Hypothalamus (tissue), 51 donors: ENCODE measurements at places on chromosomes 7 and 10.

DNA sequence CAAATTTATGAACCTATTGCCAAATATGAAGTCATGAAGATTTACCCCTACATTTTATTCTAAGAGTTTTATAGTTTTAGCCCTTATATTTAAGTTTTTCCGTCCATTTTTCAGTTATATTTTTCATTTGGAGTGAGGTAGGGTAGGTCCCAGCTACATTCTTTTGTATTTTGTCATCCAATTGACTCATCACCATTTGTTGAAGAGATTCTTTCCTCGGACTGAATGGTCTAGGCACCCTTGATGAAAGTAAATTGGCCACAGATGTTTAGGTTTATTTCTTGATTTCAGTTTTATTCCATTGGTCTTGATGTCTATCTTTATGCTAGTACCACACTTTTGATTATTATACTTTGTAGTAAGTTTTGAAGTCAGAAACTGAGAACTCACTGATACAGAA is 22.7 kb downstream of the CYP2C19 start:
- no peak for DNase-seq

GRCh38 chr7:134829380-134829986 is 50.0 kb downstream of the CALD1 start:
- no peak for DNase-seq

DNA sequence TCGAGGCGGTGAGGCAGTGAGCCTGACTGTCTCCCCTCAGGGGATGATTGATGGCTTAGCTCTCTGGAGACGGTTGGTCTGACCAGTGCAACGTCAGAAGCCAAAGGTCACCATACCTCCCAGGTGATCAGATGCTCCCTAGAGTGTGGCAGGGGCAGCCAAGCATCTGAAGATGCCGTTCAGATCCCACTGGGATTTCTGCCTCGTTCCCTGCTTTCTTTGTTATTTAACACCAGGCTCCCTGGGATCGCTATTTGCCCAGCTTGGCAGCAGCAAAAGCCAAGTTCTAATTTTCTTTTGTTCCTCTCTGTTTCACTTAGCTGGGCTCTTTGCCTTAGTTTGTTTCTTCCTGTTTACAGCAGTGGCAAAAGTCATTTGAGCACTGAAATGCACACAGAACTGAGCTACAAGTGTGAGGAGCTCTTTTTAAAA is 53.5 kb upstream of the SVIL start:
- DNase-seq: no peak

DNA sequence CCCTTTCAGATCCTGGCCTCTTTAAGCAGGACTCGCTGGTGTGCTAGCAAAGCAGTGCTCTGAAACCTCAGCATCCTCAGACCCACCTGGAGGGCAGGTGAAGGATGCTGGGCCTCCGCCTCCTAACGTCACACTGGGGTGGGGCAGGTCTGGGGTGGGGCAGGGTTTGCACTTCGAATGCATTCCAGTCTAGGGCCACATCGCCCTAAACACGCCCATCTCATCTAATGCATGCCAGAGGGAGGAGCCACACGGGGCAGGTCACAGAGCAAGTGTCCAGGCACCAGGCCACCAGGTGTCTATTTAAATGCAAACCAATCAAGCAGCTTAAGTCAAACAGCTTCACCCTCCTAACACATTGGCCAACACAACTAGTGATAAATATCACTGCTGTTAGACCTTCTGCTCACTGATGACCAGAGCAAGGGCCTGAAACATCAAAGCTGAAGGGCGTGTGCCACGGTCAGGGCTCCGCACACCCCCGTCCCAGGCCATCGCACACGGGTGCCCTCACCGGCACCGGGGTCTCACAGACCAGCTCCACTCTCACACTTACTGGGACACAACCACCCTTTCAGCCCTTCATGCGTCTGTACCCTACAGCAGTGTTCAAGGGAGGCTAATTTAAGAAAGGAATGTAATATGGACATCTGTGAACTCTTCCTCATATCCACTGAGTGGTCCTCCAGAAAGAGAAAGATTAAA is 47.1 kb downstream of the DIP2C start:
- no peak for DNase-seq

DNA sequence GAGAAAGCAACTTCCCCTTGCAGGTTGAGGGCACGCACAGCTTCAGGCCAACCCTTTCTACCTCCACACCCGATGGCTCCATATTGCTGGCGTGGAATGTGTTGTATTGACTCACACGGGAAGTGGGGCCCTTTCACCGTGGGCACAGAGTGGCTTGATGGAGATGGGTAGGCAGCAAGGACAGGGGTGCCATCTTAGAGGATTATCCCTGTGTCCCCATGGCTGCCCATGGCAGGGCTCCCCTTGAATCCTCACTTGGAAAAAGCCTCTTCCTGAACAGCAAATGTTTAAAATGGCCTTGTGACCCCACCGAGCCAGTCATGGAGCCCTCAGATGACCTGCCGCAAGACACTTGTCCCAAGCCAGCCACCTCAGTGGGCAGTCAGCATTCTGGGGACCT is 31.2 kb downstream of the CXCL12 start:
- DNase-seq: no peak

GRCh38 chr10:17073725-17074540 is 55.7 kb downstream of the CUBN start:
- no peak for DNase-seq

GRCh38 chr10:123778719-123779517 is 112.7 kb downstream of the CPXM2 start:
- no peak for DNase-seq

- DNase-seq: no peak
These were observed 23.9 kb downstream of the CACNB2 start for GRCh38 chr10:18164093-18164492.

GRCh38 chr7:112987171-112987570 is 99.5 kb downstream of the GPR85 start:
- no peak for DNase-seq

- no peak for DNase-seq
These were observed 105.3 kb downstream of the PPP1R3A start for GRCh38 chr7:113813471-113813870.

DNA sequence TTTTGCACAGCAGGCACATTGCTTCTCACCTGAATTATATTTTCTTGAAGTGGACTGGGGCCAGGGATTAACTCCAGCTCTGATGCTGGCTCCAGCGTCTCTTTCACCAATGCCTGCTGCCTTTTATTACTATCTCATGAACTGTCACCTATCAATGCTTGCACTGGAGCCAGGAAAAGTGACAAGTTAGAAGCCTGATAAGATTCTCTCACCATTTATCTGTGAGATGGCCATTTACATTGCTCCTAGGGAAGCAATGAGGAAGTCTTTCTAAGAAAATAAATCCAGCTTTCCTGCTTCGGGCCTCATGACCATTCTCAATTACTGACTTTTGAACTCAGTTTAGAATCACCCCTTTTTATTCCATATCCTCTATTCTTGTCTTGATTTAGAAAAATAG is 48.5 kb upstream of the LRRTM3 start:
- DNase-seq: no peak

- no peak for DNase-seq
These were observed 121.5 kb downstream of the POLR1F start for GRCh38 chr7:19587291-19587690.

- no peak for DNase-seq
These were observed at the start of gene FAM180A for GRCh38 chr7:135748770-135749169. TSS of gene FAM180A (minus strand) at chr7:135748813. CDS start at chr7:135748580, 233 bp downstream.

GRCh38 chr7:103148131-103148993 is 537 bp downstream of the NAPEPLD start:
- no peak for DNase-seq

DNA sequence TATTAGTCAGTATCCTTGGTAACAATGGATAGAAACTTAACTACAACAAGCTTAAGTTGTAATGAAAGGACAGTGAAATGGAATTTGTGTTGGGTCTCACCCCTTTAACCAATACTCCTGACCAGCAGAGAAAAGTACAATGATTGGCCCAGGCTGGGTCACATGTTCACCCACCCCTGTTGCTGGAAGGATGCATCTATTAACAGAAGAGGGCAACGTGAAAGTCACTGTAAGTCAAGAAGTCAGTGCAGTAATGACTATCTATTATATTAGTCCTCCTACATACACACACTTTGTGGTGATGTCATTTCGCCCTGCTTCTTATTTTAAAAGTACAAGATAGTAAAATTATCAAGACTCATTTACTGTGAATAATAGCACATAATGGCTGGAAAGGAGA is 16.2 kb downstream of the PNLIPRP2 start:
- DNase-seq: no peak

- no peak for DNase-seq
These were observed 437.7 kb downstream of the DNAJB6 start for GRCh38 chr7:157774495-157774894.

DNA sequence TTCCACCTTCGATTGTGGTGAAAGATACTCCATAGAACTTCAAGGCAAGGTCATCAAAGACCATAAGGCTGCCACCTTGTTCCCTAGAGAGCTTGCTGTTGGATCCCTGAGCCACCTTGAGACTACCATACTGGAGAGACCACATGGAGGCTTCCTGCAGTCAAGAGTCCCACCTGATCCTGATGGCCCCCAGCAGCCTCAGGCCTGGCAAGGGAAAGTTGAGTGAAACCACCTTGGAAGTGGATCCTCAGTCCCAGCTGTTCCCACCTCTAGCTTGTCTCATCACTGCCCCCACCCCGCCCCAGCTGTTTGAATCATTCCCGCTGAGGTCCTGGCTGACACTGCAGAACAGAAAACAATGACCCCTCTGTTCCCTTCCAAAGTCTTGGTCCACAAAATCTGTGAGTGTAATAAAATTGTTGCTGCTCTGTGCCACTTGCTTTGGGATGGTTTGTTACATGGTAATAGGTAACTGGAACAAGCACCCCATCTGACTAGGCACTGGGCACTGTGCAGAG is 32.0 kb downstream of the PRLHR start:
- DNase-seq: no peak

- no peak for DNase-seq
These were observed 1074.1 kb downstream of the XPNPEP1 start for GRCh38 chr10:108849186-108849585.

- DNase-seq: no peak
These were observed 45.5 kb downstream of the CAMK2B start for GRCh38 chr7:44279731-44280505.

- no peak for DNase-seq
These were observed 230.9 kb downstream of the BICC1 start for GRCh38 chr10:58743466-58744115.

GRCh38 chr10:126544565-126544964 is 125.9 kb downstream of the C10orf90 start:
- DNase-seq: no peak

DNA sequence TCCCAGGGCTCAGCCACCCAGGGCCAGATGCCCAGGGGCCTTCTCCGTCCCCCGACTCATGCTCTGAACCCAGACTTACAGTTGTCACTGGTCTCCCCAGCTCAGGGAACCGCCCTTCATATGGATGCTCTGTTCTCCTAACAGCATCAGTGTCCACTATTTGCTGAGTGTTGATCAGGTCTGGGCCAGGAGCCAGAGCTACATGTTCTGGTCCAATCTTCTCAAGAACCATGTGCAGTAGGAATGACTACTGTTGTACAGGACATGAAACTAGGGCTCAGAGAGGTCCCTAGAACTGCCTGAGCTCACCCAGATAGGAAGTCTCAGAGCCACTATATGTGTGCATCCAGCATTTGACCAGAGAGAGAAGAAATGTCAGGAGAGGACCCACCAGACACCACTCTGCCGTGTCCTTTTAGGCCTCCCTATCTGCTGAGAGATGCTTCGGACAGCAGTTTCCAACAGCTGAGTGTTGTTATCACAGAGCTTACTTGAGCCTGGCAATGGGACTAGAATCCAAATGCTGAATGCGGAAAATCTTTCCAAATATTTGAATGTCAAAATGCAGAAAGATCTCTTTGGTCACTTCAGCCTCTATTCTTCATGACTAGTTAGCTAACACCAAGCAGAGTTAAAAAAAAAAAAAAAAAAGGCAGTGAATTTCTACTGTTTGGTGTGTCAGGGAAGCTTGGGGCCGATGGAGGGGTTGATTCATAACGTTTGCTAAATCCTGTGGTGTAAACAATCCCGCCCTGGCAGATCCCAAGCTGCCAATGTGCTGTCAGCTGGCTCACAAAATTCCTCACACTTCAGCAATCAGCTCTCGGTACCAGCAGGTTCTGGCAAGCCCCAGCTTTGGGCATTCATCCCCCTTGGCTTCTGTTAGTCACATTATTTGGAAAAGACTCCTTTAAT is 246.1 kb downstream of the TNS3 start:
- DNase-seq: peak; percentile 60

GRCh38 chr10:15795036-15795792 is 65.1 kb downstream of the MINDY3 start:
- no peak for DNase-seq

GRCh38 chr7:1109581-1110310 is 21.8 kb downstream of the GPER1 start:
- no peak for DNase-seq
